ENCODE measurements at places on chromosomes 11 and 22.

DNA sequence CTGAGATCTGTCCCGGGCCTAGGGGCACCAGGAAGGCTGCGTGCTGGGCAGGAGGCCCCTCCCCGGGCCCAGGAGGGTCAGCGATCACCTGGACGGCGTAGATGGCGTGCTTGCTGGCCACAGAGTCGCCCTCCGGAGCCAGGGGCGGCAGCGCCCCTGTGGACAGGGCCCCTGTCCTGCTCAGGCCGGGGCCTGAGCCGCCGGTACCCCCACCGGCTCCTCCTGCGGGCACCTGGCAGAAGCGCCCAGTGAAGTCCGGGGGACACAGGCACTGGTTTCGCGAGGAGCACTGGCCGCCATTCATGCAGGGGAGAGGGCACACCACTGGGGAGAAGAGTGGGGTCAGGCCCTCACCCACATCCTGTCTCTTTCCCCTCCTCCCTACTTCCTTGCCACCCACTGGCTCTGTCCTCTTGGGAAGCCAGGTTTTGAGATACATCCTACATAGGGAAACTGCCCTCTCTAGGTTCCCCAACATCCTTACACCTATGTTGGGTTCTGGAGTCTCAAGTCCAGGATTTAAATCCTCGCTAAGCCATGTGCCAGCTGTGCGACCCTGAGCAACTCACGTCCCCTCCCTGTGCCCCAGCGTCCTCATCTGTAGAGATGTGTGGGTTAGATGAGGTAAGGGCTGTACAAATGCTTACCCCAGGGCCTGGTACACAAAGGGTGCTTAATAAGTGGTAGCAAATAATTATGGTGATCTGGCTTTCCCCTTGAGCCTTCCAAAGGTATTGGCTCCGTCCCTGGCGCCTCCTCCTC lies 3.9 kb downstream of the LTBP3 start:
- DNase-seq: no peak

GRCh38 chr11:60121264-60121663 lies 32.8 kb downstream of the MS4A2 start:
- DNase-seq: peak; percentile 35

DNA sequence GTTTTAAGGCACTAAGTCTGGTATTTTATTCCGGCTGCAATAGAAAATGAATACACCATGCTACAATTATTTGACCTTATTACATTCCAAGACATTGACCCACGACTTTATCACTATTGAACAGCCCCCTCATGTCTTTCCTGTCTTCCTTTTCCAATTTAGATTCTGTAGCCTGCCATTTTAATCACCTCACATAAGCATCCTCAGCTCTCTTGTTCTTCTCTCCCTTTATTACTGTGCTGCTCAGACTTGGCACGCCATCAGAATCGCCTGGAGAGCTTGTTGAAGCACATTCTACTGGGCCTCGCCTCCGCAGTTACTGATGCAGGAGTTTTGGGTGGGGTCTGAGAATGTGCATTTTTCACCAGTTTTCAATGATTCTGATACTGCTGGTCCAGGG lies 38.7 kb upstream of the SWAP70 start:
- DNase-seq: no peak

GRCh38 chr22:42225841-42226240 lies 44.6 kb downstream of the TCF20 start:
- no peak for DNase-seq

GRCh38 chr11:125163431-125164063 lies 1.0 kb upstream of the PKNOX2 start:
- DNase-seq: no peak

GRCh38 chr22:46968848-46969247 lies 206.4 kb downstream of the TBC1D22A start:
- DNase-seq: no peak

DNA sequence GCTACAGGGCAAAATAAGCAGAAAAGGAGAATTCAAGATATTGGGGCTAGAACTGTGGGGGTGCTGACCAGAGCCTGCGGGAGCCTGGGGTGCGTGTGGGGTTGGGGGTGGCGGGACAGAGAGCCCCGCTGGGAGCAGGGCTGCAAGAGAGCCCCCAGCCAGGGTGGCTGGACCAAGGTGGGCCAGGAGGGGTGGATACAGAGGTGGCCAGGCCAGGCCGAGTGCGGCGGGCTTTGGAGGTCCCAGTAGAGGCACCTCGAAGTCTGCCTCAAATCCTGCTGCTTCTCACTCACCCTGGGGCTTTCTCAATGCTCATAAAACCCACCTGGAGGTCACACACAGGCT lies 16.9 kb upstream of the MUC5B start:
- no peak for DNase-seq

DNA sequence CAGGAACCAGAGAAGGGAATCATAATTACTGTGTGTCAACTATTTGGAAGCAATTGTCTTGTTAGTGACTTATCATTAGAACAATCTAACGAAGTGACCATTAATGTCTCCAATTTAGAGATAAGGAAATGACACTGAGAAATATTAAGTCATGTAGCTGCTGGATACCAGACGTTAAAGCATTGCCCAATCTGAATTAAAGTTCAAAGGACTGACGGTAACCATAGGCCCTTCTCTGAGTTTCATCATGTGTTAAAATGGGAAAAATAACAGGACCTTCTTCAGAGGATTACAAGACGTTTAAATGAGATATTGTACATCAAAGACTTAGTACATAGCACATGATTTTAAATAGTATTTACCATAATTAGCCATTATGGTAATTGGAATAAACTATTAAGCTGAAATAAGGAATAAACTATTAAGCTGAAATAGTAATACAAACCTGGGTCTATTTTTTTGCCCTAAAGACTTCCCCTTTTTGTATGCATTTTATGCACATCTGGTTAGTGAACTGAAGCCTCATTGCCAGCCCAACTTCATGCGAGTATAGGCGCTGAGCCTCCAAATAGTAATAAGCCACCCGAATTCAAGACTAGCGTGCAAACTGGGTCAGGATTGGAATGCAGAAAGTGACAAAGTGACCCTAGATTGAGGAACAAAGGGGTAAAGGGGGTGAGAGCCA lies 41.0 kb downstream of the GLYATL1 start:
- no peak for DNase-seq

GRCh38 chr22:38068641-38069371 lies 11.6 kb downstream of the PICK1 start:
- no peak for DNase-seq

- peak; percentile 81 for DNase-seq
Observed at GRCh38 chr22:38843657-38844314, at the start of gene NPTXR. Gene NPTXR (minus strand): TSS chr22:38844028.

DNA sequence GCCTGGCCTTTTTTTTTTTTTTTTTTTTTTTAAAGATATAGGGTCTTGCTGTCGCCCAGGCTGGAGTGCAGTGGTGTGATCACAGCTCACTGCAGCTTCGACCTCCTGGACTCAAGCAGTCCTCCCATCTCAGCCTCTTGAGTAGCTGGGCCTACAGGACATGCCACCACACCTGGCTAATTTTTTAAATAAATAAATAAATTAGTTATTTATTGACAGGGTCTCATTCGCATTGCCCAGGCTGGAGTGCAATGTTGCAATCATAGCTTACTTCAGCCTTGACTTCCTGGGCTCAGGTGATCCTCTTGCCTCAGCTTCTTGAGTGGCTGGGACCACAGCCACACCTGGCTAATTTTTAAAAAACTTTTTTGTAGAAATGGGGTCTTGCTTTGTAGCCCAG lies 10.5 kb downstream of the AP2A2 start:
- DNase-seq: peak; percentile 54
